ENCODE measurements at places on chromosomes 11 and 22. TPM values are rescaled to one million over a fixed set of nuclear protein-coding genes. Genes with fewer than 3 reads are reported as not detected.

Gene APOBEC3B
- 0.21 TPM for total RNA-seq

Gene ANGPTL5
- total RNA-seq, result not detected

- DNase-seq, result no peak
Measured at GRCh38 chr11:67289226-67289650, at the start of gene ANKRD13D. TSS of gene ANKRD13D (plus strand) at chr11:67289303. CDS start at chr11:67289461, 158 bp downstream.

Gene VSIG2
- not detected for total RNA-seq

- no peak for DNase-seq
Measured at GRCh38 chr11:72783144-72783905, 10.5 kb downstream of the STARD10 start.

Gene A4GALT
- total RNA-seq, result 21.6 TPM

Gene FREY1
- 0.29 TPM for total RNA-seq

Data from myocyte (in vitro differentiated cells).